NT2/D1 (cell line): ENCODE measurements at places on chromosomes 5 and 9.

GRCh38 chr9:124894035-124894740, 32.3 kb downstream of the ARPC5L start:
- no peak for DNase-seq

GRCh38 chr5:6814816-6815215, 101.6 kb downstream of the TENT4A start:
- DNase-seq = no peak

DNA sequence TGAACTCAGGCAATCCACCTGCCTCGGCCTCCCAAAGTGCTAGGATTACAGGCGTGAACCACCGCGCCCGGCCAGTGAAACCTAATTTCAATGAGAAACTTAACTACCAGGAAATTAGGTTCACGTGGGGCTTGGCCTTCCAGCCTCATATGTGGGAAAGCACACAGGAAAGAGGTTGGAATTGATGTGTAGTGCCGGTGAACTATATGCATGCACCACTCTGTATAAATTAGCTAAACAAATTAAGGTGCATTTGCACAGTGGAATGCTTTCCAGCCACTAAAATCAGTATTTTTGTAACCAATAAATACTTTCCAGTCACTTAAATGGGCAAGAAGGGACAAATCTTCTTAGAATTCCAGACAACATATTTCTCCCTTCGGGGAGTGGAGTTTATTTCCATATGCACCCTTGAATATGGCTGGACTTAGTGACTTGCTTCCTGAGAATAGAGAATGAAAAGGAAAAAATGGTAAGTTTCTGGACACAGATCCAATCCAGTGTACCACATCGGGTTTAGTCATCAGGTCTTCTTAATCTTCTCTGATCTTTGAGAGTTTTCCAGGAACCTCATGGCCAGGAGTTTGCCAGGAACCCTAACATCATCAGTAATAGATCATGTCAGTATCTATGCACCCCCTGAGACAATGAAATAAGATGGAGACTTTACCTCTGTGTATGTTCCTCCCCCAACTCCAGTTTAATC, 24.9 kb downstream of the ATOX1 start:
- DNase-seq = no peak

DNA sequence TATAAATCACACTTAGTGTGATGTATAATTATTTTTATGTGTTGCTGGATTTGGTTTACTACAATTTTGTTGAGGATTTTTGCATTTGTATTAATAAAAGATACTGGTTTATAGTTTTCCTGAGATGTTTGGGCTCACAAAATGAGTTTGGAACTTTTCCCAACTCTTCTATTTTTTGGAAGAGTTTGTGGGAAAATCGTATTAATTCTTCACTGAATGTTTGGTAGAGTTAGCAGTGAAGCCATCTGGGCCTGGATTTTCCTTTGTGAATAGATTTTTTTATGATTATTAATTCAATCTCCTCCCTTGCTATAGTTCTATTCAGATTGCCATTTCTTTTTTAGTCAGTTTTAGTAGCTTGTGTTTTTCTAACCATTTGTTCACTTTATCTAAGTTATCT, 201.7 kb upstream of the NFIL3 start:
- DNase-seq = no peak

- DNase-seq = no peak
Measured at GRCh38 chr5:122882831-122883230, 37.4 kb downstream of the SNX24 start.

DNA sequence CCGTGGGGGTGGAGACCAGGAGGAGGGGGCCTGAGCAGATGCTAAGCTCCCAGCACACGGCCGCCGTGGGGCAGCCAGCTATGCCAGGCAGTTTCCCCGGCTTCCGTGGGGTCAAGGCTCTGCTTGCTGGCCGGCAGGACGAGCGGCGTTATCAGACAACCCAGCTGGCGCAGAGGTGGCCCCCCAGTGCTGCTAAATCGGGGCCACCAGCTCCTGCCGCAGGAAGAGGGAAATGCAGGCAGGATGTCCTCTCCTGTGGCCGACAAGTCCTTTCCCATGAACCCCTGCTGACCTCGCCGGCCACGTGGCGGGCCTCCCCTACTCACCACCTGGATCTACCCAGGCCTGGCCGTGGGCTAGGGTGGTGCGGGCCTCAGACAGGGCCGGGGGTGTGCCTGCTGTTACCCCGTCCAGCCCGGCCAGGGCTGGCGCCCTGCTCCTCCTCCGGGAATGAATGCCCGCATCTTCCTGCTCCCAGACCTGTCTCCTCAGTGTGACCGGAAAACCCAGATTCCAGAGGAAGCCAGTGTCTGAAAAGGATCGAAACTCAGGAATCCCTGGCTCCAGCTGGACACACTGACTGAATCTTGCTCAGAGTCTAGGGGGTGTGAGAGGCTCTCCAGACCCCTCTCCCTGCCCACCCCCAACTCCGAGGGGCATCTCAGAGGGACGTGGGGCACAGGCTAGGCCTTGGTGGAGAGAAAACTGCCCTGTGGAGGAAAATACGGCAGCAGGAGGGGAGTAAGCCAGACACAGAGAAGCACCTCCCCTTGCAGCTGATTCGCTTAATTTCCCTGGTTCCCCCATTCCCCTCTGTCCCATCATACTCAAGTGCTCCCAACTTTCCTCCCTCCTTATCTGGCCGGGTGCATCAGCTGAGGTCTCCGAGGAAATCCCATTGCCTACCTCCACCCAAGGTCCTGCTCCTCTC, 3.9 kb downstream of the FLT4 start:
- no peak for DNase-seq

DNA sequence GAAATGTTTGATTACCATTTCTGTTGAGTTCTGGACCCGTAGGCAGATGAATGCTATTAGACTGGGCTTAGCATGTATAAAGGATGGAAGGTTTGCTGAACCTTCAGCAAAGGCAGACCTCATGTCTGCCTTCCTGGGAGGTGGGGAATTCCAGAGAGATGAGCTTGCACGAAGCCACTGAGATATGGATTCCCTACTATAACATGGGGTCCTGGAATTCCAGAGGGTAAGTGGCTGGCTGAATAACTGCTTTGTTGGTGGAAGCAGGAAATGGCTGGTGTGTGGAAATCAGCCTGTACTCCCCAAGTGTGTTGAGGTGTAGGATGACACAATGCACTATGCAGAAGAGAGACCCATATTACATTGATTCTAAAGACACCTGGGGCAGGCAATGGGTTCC, 526.4 kb downstream of the CTNND2 start:
- DNase-seq = no peak

GRCh38 chr9:136013116-136013515, 51.9 kb upstream of the UBAC1 start:
- no peak for DNase-seq

DNA sequence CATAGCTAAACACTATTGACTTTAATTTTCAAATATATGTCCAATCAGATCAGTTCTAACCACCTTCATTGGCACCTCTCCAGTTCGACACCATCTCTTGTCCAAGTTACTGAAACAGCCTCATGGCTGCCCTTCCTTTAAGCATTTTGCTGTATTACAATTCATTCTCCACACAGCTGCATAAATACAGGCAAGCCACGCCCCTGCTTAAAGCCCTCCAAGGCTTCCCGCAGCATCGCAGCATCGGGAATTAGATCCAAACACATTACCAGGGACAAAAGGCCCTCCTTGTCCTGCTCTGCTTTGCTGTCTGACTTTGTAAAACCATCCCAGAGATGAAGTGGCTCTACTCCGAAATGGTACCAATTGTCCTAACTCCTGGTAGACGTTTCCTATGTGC, 75.1 kb upstream of the RAI14 start:
- DNase-seq = no peak

DNA sequence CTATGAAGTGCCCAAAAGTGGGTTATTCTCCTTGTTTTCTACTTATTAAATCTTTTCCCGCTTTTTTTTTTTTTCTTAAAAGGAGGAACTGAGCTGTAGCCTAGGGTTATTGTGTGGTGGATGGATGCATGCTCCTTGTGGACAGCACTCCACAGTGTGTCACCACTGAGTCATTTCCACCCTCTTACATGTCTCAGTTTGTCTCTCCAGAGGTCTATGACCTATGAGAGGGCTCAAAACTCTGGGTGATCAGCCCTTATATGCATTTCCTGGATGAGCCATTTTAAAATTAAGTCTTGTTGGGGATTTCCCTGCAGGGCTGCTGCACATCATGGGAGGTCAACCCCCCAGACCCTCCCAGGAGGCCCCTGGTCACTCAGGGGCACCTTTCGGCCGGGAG, 102.2 kb upstream of the MOCS2 start:
- no peak for DNase-seq

DNA sequence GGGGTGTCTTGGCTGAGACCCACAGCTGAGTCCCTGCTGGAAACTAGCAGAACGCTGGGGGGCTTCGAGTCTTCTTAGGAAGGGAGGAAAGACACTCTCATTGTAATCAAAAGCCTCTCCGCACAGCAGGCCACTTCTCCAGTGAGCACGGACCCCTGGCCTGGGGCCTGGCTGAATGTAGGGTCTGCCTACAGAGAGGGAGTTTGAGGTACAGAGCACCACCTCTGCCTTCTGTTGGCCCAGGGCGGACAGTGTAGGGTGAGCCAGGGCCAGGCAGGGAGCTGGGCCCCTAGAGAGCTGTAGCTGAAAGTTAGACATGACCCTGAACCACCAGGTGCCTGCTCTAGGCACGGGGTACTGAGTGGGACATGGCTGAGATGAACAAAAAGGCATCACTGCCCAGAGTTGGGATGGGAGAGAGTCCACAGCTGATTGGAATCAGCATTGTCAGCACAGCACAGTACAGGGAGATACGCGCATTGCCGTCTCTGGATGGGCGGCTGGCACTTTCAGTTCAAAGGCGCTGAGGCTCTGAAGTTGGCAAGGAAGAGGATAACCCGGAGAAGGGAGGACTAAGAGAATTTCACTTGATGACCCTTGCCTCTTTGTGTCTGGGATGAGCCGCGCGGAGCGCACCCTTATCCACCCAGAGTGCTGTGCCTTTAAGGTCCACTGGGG, 363 bp upstream of the SLC25A48 start:
- no peak for DNase-seq

- no peak for DNase-seq
Measured at GRCh38 chr5:115894342-115894741, 52.6 kb downstream of the AP3S1 start.

DNA sequence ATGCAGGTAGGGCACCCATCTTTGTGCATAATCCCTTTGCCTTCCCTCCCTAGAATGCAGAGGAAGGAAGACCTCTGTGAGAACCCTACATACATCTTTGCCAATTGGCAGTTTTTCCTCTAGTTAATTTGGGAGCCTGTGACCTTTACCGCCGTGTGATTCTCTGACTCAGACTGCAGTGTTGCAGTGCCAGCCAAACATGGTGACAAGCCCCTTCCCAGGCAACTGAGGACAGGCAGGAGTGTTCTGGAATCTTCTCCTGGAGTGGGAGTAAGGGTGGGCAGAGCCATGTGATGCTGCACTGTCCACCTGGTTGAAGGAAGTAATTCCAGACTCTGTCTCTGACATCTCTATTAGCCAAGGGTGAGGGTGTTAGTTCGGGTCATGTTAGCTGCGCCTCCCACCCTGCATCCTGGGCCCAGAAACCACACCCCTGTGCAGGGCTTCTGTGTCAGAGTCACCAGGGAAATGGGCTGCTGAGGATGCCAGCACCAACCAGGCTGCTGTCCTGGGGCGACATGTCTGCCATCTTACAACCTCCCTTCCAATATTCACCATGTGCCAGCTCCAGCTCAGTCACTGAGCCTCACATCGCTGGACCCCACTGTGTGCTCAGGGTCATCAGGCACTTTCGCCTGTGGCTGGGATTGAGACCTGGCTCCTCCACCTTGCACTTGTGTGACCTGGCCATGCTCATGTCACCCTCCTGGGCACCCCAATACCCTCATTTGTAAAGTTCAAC, 21.8 kb downstream of the KCNIP1 start:
- DNase-seq = no peak

GRCh38 chr5:179554981-179555380, 4.6 kb downstream of the RUFY1 start:
- DNase-seq = no peak

- no peak for DNase-seq
Measured at GRCh38 chr9:33868440-33868973, 51.5 kb downstream of the UBE2R2 start.

- no peak for DNase-seq
Measured at GRCh38 chr5:65808818-65809217, 86.8 kb downstream of the NLN start.

GRCh38 chr5:38319491-38319890, 61.1 kb downstream of the EGFLAM start:
- DNase-seq = no peak

- DNase-seq = no peak
Measured at GRCh38 chr5:17412760-17413671, 85.0 kb upstream of the TAF11L2 start.

GRCh38 chr5:132890817-132891216, 17.3 kb downstream of the LEAP2 start:
- no peak for DNase-seq

- no peak for DNase-seq
Measured at GRCh38 chr9:130239363-130239695, 26.2 kb upstream of the HMCN2 start.

GRCh38 chr5:136057401-136058038, 28.7 kb downstream of the TGFBI start:
- DNase-seq = no peak

- DNase-seq = no peak
Measured at GRCh38 chr5:59999056-59999455, 105.5 kb upstream of the PDE4D start.

- no peak for DNase-seq
Measured at GRCh38 chr5:141875795-141876627, 2.2 kb downstream of the PCDH1 start.

GRCh38 chr9:69380811-69381210, 55.8 kb downstream of the ENTREP1 start:
- no peak for DNase-seq

GRCh38 chr5:52943285-52943684, 45.9 kb upstream of the ITGA2 start:
- DNase-seq = no peak

DNA sequence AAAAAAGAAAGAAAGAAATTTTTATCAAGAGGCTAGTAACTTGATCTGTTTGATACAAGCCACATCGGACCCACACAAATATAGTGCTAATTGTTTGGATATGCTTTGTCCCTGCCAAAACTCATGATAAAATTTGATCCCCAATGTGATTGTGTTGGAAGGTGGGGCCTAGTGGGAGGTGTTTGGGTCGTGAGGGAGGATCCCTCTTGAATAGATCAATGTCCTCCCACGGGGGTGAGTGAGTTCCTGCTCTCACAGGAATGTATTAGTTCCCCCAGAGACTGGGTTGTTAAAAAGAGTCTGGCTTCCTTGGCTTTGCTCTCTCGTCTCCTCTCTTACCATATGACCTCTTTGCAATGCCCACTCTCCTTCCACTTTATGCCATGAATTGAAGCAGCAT, 80.6 kb upstream of the CPLX2 start:
- no peak for DNase-seq

GRCh38 chr9:130112538-130113151, 58.9 kb downstream of the GPR107 start:
- no peak for DNase-seq

- DNase-seq = no peak
Measured at GRCh38 chr5:166994226-166994625, 1297.2 kb upstream of the WWC1 start.
